Neural progenitor cell (in vitro differentiated cells): ENCODE measurements at places on chromosomes 12 and 14.

DNA sequence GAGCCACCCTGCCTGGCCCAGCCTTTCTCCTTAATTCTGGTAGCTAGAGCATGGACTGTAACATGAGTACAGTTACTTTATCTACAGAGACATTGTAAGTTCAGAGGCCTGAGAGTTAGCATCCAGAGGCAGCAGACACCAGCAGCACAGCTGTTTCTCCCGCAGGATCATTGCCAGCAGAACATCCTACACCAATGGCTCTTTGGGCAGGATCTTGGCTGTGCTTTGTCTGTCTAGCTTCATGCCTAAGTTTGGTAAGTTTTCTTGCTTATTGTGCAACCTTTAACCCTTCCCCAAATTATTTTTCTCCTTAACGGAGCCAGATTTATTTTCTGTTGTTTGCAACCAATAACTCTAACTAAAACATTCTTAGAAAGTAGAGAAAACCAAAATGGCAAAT lies 21.6 kb downstream of the C12orf71 start:
- no peak overlapping the region for H3K4me3 ChIP-seq
- H3K4me1 ChIP-seq = no peaks in the 10 kb centered on the region
- H3K27me3 ChIP-seq = no peaks in the 10 kb centered on the region
- H3K36me3 ChIP-seq = no peaks in the 10 kb centered on the region

GRCh38 chr12:4216187-4216927 lies 57.2 kb upstream of the CCND2 start:
- no peaks in the 10 kb centered on the region for H3K4me1 ChIP-seq
- no peak overlapping the region for H3K4me3 ChIP-seq
- H3K36me3 ChIP-seq = no peaks in the 10 kb centered on the region
- no peaks in the 10 kb centered on the region for H3K27me3 ChIP-seq

DNA sequence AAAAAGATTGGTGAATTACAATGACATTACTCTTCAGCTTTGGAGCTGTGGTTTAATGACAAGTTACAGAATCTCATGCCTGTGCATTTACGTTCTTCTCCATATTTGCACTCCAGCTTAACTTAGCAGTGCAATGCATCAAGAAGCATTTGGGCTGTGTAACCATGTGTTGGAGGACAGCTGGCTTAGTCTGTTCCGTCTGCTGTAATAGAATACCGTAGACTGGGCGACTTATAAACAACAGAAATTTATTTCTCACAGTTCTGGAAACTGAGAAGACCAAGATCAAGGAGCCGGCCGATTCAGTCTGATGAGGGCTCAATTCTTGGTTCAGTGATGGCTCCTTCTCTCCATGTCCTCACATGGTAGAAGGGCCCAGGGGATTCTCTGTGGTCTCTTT lies 943.5 kb downstream of the BCL11B start:
- H3K36me3 ChIP-seq = no peaks in the 10 kb centered on the region
- H3K27ac ChIP-seq = no peak overlapping the region
- no peaks in the 10 kb centered on the region for H3K4me1 ChIP-seq
- no peaks in the 10 kb centered on the region for H3K27me3 ChIP-seq
- H3K4me3 ChIP-seq = no peak overlapping the region

- no peak overlapping the region for H3K4me3 ChIP-seq
- no peak overlapping the region for H3K27ac ChIP-seq
- no peaks in the 10 kb centered on the region for H3K36me3 ChIP-seq
- H3K27me3 ChIP-seq = peaks cover 54% of the 10 kb centered on the region
These were observed 5.0 kb downstream of the KCNA1 start for GRCh38 chr12:4914720-4915119.

GRCh38 chr12:85424581-85425348 lies 144.7 kb downstream of the ALX1 start:
- DNase-seq = peak; percentile 36
- no peaks in the 10 kb centered on the region for H3K36me3 ChIP-seq
- no peaks in the 10 kb centered on the region for H3K27me3 ChIP-seq
- H3K4me3 ChIP-seq = no peak overlapping the region
- H3K4me1 ChIP-seq = no peaks in the 10 kb centered on the region

DNA sequence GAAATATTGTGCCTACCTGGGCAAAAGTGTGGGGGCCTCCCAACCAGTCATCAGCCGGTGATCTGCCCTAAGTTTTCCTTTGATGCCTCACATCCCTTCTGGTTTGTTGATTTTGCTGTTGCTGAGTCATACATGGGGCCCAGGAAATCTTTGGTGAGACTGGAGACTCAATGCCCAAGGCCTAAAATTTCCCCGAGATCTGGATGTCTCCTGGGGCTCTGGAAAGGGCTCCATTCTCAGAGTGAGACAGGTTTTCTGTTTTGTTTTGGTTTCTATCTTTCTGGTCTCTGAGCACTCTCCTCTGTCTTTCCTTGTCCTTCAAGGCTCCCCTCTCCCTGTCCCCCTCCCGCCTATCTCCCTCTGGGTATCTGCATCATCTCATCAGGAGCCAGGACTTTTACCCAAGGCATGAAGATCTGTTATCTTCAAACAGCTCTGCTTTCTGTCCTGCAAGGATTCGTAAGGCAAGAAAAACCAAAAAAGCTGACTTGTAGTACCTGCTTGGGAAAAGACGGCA lies 152.8 kb upstream of the MAX start:
- H3K4me1 ChIP-seq = peaks cover 14% of the 10 kb centered on the region
- no peaks in the 10 kb centered on the region for H3K36me3 ChIP-seq
- peaks cover 11% of the 10 kb centered on the region for H3K27me3 ChIP-seq
- no peak overlapping the region for H3K4me3 ChIP-seq
- H3K27ac ChIP-seq = no peak overlapping the region
- DNase-seq = no peak

- DNase-seq = no peak
- peaks cover 32% of the 10 kb centered on the region for H3K4me1 ChIP-seq
These were observed 146.6 kb upstream of the PLEKHG7 start for GRCh38 chr12:92556141-92556540.

GRCh38 chr12:50579757-50580267 lies 75.0 kb downstream of the DIP2B start:
- H3K4me3 ChIP-seq = no peak overlapping the region
- no peak for DNase-seq
- no peaks in the 10 kb centered on the region for H3K36me3 ChIP-seq

DNA sequence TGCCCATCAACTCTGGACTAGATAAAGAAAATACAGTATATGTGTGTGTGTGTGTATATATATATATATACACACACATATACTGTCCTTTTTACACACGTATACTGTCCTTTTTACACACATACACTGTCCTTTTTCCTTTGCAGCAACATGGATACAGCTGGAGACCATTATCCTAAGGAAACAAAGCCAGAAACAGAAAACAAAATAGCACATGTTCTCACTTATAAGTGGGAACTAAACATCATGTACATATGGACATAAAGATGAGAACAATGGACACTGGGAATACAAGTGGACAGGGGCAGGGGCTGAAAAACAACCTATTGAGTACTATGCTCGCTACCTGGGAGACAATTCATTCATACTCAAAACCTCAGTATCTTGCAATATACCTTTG lies 23.7 kb downstream of the VDR start:
- no peak overlapping the region for H3K27ac ChIP-seq
- no peaks in the 10 kb centered on the region for H3K27me3 ChIP-seq
- peaks cover 6% of the 10 kb centered on the region for H3K4me1 ChIP-seq
- no peak for DNase-seq

DNA sequence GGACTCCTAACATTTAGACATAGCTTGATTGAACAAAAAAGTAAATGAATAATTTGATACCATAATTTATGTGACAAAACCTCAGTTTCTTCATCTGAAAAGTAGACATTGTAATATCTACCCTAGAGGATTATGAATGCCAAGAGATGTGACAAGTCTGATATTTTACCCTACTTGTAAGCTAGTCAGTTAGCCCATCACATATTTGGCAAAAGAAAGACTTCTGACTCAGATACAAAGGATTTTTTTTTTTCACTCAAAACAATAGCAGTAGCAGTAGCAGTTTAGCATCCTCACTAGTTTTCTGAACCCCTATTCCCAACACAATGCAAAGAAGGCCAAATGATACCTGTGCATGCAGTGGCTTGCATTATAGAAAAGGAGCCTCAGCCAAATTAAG lies 377.3 kb upstream of the E2F7 start:
- H3K36me3 ChIP-seq = no peaks in the 10 kb centered on the region
- H3K4me1 ChIP-seq = no peaks in the 10 kb centered on the region
- no peak overlapping the region for H3K4me3 ChIP-seq
- no peak overlapping the region for H3K27ac ChIP-seq

- H3K36me3 ChIP-seq = no peaks in the 10 kb centered on the region
- no peak overlapping the region for H3K4me3 ChIP-seq
- H3K27ac ChIP-seq = no peak overlapping the region
- H3K27me3 ChIP-seq = no peaks in the 10 kb centered on the region
- no peaks in the 10 kb centered on the region for H3K4me1 ChIP-seq
- no peak for DNase-seq
These were observed 383.4 kb downstream of the PAWR start for GRCh38 chr12:79307340-79307739.

DNA sequence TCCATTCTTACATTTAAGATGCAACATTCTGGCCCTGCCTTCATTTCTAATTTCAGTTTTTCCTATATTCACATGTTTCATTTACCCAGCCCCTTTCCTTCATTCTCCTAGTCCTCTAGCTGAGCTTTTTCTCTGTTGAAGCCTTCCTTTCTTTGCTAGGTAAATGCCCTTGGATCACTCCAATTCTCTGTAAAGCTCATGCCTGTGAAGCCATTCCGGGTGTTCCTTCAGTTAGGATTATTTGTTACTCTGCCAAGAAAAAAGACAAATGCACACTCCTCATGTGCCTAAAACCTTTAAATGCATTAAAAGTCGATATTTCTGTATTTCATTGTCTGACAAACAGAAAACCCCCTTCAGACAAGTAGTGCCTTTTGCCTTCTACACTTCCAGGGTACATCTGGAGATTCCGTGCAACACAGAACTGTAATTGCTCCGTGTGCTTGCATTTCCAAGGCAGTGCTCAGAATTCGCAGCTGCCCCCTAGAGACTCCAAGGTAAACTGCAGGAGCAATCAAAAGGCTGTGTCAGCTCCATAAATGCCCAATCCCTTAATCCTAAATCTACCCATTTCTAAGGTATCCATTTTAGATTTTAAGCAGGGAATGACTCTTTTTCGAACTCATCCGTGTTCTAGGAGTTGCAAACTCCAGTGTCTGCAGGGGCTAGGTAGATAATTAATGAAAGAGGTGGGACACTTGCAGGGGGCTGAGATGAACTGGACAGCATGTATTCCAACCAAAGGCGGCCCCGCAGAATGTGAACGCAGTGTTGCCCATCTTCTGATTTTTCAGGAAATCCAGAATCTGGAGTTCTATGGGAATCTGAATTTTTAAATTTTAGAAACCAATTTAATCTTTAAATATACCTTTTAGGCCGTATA lies 320.2 kb downstream of the GRIN2B start:
- peak; percentile 79 for DNase-seq
- H3K27ac ChIP-seq = no peak overlapping the region
- H3K36me3 ChIP-seq = no peaks in the 10 kb centered on the region
- no peaks in the 10 kb centered on the region for H3K27me3 ChIP-seq

DNA sequence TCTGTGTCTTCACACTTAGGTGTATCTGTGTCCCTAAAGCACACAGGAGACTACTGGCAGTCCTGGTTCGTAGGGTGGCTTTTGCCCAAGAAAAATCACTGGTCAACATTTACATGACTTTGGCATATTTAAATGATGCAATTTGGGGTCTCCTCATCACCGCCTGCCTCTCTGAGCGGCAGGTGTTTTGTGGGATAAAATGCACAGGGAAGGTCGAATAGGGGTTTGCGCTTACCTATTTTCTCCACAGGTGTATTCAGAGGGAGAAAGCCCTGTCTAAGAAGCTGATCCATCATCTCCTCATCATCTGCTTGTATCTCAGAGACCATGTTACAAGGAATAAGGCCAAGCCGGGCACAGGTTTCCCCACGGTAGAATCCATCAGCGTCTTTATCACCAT lies 74.7 kb downstream of the PIWIL1 start:
- no peak for DNase-seq
- no peaks in the 10 kb centered on the region for H3K36me3 ChIP-seq
- no peak overlapping the region for H3K27ac ChIP-seq
- H3K4me3 ChIP-seq = no peak overlapping the region

DNA sequence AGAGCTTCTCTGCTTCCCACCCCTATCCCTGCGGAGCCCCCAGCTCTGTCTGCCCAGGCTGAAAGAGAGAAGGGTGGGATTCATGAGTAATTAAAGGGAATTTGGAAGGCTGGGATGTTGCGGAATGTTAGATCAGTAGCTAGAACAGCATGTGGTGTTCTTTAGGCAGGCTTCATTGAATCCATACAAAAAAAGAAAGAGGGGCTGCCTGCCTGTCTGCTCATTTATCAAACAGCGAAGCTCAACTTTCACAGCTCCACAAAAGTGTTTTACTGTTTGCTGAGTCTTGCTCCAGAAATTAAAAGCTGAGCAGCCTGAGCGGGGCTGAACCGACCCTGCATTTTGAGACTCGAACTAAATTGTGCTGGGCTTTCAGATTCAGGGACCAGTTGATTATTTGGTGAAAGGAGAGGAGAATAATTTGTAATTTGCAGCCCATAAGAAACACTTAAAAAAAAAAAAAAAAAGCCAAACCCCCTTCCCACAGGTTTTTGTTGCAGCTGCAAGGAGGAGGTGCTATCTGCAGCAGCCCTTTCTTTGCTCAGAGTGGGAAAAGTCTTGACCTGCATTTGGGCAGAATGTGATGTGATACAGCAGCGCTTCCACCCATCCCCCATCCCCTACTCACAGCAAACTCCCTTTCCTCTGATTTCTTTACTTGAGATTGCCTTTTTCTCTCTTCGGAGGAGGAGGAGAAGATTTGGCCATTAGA lies 89.7 kb downstream of the RFX4 start:
- H3K4me1 ChIP-seq = peaks cover 33% of the 10 kb centered on the region
- H3K27me3 ChIP-seq = no peaks in the 10 kb centered on the region
- DNase-seq = peak; percentile 85
- peak overlapping the region; percentile 97 for H3K27ac ChIP-seq

DNA sequence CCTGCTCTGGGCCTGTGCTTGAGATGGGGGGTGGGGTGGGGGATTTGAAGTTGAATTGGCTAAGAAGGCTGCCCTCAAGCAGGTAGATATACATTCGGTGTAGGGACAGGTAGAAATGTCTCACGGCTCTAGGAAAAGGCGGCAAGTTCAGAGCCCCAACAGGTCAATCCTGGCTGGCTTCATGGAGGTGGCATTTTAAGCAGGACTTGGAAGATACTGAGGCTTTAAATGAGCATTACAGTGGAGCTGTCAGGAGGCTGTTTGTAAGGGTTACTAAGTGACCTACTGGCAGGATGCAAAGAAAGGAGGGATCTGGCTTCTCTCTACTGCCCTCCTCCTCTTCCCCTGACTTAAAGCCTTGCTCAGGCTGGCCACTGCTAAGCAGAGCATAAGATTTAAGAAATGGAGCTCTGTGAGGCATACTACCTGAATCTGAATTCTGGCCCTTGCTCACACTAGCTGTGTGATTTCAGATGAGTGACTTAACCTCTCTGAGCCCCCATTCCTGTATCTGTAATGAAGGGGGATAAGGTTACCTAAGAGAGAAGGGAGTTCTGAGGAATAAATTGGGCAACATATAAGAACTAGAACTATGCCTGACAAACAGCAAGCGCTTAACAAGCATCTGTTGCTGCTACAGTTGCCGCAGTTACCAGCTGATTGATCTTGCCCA lies 61.6 kb downstream of the SLC24A4 start:
- H3K36me3 ChIP-seq = no peaks in the 10 kb centered on the region
- no peak for DNase-seq
- no peak overlapping the region for H3K4me3 ChIP-seq
- H3K4me1 ChIP-seq = no peaks in the 10 kb centered on the region
- H3K27me3 ChIP-seq = no peaks in the 10 kb centered on the region

GRCh38 chr12:58502841-58503240 lies 417.5 kb downstream of the LRIG3 start:
- DNase-seq = peak; percentile 27
- peaks cover 30% of the 10 kb centered on the region for H3K4me1 ChIP-seq
- no peaks in the 10 kb centered on the region for H3K36me3 ChIP-seq
- peak overlapping the region; percentile 4 for H3K4me3 ChIP-seq
- H3K27ac ChIP-seq = peak overlapping the region; percentile 64
- no peaks in the 10 kb centered on the region for H3K27me3 ChIP-seq
